Fibroblast of skin of left biceps (primary cell): ENCODE measurements at places on chromosomes 1 and 21.

DNA sequence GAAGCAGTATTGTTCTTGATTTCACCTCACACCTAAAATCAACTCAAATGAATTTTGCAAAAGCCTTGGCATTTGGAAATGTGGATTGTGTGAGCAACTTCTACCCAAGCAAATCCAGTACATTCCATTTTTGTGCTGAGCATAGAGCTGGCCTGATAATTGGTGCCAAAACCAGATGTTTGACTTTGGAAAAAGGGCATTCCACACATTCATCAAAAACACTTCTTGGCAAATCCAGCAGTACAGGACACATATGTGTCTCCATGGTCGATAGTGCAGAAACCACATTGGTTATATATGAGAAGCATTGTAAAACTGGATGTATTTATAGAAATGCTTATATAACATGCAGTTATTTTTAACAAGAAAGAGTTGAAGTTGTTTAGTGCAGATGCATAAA lies 210.4 kb downstream of the KCNK2 start:
- peak; percentile 42 for DNase-seq

GRCh38 chr21:39385299-39386145 lies 36.6 kb upstream of the HMGN1 start:
- peak; percentile 57 for DNase-seq

DNA sequence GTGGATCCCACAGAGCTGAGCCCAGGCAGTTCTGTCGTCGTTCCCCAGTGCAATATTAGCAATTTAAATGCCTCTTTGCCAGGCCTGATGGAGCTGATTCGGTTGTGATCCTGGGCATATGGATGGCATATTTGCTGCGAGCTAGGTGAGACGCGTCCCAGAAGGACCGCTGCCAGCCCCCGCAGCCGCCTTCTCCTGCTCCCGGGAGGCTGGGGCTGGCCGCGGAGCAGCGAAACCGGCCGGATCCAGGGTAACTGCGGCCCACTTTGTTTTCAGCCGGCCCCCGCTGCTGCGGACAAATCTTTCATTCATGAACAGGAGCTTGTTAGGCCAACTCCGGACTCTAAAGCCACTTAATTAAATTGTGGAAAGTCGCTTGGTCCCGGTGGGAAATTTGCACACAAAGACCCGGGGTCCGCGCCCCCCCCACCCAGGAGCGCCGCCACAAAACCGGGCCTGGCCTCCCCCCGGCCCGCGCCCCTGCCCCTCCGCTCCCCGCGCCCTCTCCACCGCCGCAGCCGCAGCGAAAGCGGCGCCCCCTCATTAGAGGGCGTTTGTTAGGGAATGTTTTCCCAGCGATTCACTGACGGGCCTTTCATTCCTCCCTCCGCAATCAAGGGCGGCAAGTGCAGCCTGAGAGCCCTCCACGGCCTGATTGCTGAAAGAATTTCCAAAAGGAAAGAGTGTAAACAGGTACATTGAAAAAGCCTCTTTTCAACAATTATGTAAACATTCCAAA lies 383.3 kb downstream of the RRAGC start:
- DNase-seq, result no peak

- no peak for DNase-seq
These were observed 46.7 kb upstream of the LAMC2 start for GRCh38 chr1:183139281-183139942.

DNA sequence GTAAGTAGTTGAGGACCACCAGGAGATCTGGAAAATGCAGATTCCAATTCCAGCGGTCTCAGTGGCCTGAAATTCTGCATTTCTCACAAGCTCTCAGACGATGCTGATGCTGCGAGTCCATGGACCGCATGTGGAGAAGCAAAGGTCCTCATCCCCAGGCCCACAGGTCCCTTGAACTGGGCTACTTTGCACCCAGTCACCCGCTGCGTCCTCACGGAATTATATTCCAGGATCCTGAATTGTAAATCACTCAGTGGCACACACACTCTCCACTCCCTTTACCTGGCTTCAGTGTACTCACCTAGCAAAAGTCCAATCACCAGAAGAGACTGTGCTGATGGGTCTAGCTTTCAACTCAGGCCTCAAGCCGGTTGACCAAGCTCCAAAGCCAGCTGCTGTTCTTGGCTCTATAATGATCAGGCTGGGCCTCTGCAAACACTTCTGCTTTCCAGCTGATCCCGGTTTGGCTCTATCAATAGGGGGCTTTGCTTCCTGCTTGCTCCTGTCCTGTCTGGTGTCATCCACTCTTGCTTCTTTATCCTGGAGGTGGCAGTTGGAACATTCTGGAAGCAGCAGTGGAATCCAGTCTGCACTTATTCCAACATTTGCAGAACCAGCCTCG lies 904 bp upstream of the RPL22 start:
- DNase-seq, result no peak

DNA sequence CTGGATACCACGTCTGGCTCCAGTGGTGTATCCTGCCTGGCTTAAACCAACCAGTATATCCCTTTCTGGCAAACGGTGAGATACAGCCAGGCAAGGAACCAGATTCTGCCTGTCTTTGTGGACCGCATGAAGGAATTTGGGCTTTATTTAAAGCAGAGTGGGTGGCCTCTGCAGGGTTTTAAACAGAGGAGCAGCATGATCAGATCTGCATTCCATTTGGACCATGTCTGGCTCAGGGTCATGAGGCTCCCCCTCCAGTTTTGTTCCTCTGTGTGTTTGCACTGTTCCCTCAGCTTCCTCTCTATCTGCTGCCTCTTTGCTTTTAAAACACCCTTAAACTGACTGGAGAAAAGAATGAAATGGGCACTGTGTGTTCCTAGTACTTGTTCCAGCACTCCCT lies 195.0 kb downstream of the GIPC2 start:
- peak; percentile 34 for DNase-seq
